ENCODE measurements at places on chromosomes 12 and 14. TPM values are rescaled to one million over a fixed set of nuclear protein-coding genes. Genes with fewer than 3 reads are reported as not detected.

- DNase-seq = no peak
These were observed 269.9 kb downstream of the DUSP6 start for GRCh38 chr12:89082370-89082753.

Gene KRT76
- polyA plus RNA-seq = not detected

DNA sequence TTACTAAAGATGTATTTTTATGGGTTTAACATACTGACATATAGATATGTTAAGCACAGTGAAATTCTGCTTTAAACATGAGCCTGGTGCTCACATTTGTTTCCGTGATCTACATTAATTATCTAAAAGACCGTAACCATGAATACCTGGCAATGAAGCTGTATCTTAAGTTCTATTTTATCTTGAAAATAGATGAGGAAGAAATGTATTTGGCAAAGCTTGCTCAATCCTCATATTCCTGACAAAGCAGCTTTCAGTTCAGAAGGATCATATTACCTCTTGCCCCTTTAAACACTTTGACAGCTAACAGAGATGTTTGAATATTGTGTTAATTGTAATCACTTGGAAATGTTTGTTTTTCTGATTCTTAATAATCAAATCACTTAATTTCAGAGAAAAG is 9.8 kb downstream of the EPYC start:
- no peak for DNase-seq

Gene MYO1H
- 1.0 TPM for polyA plus RNA-seq

DNA sequence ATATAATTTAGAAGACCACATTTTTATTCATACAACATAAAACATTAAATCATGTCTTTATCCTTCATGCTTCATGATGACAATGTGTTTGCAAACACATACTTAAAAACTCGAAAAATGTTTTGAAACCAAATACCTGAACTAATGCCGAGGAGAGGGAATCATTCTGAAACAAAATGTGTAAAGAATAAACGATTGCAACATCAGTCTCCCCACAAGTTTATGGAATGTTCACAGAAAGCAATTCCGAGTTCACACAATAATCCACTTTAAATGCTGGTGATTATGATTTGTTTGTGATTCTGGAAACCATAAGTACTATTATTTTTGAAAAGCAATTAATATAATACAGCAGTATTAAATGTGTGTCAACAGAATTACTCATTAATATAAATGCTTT is 84.5 kb upstream of the PDZRN4 start:
- DNase-seq = no peak

DNA sequence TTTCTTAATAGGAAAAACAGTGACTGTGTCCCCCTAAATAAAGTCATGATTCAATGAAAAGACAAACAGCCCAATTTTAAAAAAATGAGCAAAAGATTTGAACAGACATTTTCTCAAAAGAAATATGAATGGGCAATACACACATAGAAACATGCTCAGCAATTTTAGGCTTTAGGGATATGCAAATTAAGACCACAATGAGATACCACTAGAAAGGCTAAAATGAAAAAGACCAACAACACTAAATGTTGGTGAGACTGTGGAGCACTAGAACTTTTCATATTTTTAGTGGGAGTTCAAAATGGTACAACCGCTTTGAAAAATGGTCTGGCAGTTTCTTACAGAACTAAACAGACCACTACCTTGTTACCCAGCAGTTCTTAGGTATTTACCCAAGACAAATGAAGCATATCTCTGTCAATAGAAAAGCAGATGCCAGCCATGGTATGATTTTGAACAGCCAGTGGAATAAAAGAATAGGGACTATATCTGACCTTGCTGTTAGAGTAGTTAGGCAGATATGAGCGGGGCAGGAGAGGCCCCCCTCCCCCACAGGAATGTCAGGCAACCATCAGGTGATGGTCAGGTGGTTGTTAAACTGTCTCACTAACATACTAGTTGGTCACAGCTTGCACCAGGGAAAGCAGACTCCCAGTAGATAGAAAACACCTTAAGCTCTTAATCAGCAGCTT is 108.8 kb downstream of the PRKCH start:
- DNase-seq = no peak

- DNase-seq = peak; percentile 29
These were observed 23.8 kb upstream of the PHC1 start for GRCh38 chr12:8890313-8891085.

- DNase-seq = no peak
These were observed 31.1 kb upstream of the EIF5 start for GRCh38 chr14:103302966-103303365.

Gene ABHD12B
- polyA plus RNA-seq = 0.52 TPM

Gene NXPH4
- polyA plus RNA-seq = 0.91 TPM

GRCh38 chr14:81231540-81231939 is 10.8 kb upstream of the GTF2A1 start:
- no peak for DNase-seq

DNA sequence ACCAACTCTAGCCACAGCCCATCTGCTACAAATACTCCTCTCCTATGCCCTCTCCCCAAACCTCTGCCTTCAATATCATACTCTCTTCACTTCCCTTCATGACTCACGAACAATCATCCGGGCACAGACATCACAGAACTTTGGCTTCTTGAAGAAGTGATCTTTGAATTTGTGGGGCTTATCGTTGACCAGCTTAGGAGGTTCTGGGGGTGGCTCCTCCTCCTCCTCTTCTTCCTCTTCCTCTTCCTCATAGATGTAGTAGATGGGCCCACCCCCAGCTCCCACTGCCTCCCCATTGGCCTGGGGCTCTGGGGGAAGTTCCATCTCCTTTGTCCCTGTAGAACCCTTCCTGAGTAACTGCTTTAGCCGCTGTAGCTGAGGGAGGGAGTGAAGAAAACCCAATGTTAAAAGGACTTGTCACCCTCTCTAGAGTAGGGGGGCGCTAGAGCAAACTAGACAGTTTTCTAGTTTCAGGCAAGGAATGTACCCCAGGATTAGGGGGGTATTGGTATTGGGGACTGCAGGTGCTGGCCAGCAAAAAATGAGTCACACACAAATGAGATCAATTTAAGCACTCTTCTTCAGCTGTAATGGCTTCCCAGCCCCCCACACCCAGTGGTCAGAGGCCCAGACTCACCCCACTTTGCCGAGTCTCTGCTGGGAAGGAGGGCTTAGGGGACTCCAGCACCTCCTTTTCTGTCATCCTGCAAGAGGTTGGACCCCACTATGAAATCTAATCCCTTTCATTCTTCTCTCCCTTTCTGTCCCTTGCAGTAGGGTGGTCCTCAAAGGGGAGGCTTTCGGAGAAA is 1.8 kb downstream of the STAC3 start:
- no peak for DNase-seq

- no peak for DNase-seq
These were observed 413.8 kb upstream of the TMTC1 start for GRCh38 chr12:30197392-30198057.

Gene ARHGAP9
- 16.1 TPM for polyA plus RNA-seq

GRCh38 chr14:33794791-33795305 is 156.0 kb downstream of the EGLN3 start:
- no peak for DNase-seq

DNA sequence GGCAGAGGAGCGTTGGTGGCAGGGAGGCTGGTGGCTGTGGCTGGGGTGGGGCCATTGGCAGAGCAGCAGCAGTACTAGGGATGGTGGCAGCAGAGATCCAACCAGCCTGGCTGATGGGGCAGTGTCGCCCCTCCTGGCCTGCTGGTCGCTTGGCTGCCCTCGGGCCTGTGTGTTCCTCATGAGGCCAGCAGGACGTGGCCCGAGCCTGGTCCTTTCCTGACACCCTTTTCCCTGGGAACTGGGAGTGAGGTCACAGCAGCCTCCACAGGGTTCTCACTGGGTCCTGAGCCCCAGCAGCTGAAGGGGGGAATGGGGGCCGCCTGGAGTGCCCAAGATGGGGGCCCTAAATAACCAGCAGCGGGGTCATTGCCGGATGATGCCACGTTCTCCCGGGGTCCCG is 46.1 kb downstream of the KIF26A start:
- DNase-seq = no peak

GRCh38 chr12:97425380-97425779 is 37.2 kb upstream of the RMST start:
- no peak for DNase-seq

- no peak for DNase-seq
These were observed 43.8 kb upstream of the YAF2 start for GRCh38 chr12:42281844-42282243.

Gene ACSM4
- 0.04 TPM for polyA plus RNA-seq

DNA sequence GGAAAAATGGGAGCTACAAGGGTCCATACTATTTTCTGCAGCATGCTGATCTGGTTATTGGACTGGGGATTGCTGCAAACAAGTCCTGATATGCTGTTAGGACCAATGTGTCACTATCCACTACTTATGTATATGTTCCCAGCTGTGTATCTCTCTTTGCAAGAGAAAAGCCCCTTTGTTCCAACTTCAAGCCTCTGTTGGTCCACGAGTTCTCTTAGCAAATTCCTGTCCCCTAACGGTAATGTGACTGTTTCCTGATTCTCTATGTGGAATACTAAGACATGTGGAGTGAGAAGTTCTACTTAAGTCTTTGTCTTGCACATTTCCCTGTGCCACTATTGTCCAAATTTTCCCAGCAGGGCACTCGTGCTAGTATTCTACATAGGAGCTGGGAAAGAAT is 557.7 kb downstream of the FSCB start:
- DNase-seq = no peak

DNA sequence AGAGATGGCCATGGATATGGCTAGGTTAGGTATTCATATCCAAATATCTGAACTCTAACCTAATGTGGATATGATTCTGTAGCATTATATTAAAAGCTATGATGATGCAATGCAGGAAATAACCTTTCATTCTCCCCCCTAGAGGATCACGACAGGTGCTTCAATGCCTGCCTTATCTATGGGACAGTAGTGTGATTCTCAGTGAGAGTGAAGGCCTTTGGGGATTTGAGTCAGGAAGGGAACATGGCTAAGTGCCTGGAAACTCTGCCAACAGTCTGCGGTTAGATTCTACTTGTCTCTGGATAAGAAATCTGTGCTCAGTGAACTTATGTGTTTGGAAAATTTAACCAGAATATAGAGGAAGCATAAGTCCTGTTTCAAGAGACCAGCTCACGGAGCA is 81.8 kb downstream of the SLC38A1 start:
- no peak for DNase-seq

- DNase-seq = no peak
These were observed 7.8 kb downstream of the NIN start for GRCh38 chr14:50823051-50823761.

- no peak for DNase-seq
These were observed 15.4 kb downstream of the CCDC92 start for GRCh38 chr12:123957196-123957595.

Gene PLCZ1
- not detected for polyA plus RNA-seq

Gene RAD9B
- polyA plus RNA-seq = 0.49 TPM

Gene TWF1
- 84.1 TPM for polyA plus RNA-seq

Gene TRIAP1
- polyA plus RNA-seq = 32.7 TPM
